ENCODE measurements at places on chromosomes 11 and 22.

- DNase-seq, result no peak
These were observed 2.0 kb upstream of the KRTAP5-10 start for GRCh38 chr11:71563406-71563805.

- no peak for DNase-seq
These were observed 181.8 kb downstream of the UVRAG start for GRCh38 chr11:75996523-75997442.

DNA sequence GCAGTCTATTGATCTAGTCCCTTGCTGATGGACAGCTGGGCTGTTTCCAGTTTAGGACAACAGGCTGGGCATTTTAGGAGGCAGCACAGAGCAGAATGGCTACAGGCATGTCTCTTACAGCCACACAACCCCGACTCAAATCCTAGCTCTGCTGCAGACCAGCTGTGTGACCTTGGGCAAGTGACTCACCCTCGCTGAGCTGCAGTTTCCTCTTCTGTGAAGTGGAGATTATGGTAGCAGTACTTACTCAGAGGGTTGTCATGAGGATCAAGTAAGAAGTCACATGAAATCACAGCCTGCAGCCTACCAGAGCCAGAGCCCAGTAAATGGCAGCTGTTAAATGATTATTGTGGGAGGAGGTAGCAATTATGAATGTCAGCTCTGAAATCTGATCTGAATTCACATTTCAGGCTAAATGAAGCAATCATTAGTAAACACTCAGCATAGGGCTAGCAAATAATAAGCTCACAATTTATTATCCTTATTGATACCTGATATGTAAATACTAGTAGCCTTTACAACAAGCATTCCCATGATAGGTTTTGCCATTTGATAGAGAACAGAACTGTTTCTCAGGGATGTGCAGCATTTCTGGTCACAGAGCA is 58.9 kb downstream of the MYEOV start:
- peak; percentile 27 for DNase-seq

DNA sequence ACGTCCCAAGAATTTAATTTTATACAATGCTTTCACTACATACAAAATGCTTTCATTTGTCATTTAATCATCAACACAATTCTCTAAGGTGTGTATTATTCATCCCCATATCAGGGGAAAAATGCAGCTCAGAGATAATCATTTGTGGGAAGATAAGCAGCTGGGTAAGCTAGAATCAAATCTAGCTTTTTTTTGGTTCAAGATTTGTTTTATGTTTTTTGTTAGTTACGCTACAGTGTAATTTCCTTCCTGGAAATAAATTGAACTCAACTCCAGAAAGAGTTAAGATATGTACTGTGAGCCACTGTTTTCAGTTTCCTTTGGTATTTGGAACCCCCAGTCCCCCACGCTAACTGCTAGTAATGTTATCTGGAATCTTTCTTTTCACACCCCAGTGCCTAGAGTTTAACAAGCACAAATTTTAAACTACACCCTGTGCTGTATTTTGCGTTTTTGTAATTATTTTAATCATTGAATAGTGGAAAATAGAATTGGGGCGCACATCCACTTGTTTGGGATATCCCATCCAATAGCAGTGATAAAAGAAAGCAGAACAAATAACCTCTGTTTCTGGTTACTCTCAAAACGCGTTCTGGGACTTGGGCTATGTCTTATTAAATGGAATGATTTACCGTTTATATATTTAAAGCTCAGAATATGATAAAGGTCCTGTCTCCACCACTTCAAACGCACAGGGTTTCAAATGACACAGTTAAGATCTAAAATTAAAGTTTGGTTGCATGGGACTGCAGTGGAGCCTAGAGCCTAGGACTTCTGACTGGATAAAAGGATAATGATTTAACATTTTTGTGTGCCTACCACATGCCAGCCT is 2.1 kb upstream of the HSPA8 start:
- no peak for DNase-seq

GRCh38 chr22:28237783-28238182 is 318.7 kb upstream of the PITPNB start:
- DNase-seq, result no peak

- no peak for DNase-seq
These were observed 39.7 kb downstream of the RTL6 start for GRCh38 chr22:44458044-44459020.

DNA sequence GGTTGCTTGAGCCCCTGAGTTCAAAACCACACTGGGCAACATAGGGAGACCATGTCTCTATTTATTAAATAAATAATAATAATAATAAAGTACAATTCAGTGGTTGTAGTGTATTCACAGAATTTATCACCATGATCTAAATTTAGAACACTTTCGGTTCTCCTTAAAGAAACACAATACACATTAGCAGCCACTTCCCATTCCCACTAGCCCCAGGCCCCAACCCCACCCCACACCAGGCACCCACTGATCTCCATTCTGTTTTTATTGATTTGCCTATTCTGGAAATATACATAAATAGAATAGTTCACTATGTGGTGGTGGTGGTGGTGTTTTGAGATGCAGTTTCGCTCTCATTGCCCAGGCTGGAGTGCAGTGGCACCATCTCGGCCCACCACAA is 45.7 kb downstream of the BCL2L13 start:
- no peak for DNase-seq

GRCh38 chr11:78564490-78565467 is 9.9 kb downstream of the NARS2 start:
- DNase-seq, result no peak

DNA sequence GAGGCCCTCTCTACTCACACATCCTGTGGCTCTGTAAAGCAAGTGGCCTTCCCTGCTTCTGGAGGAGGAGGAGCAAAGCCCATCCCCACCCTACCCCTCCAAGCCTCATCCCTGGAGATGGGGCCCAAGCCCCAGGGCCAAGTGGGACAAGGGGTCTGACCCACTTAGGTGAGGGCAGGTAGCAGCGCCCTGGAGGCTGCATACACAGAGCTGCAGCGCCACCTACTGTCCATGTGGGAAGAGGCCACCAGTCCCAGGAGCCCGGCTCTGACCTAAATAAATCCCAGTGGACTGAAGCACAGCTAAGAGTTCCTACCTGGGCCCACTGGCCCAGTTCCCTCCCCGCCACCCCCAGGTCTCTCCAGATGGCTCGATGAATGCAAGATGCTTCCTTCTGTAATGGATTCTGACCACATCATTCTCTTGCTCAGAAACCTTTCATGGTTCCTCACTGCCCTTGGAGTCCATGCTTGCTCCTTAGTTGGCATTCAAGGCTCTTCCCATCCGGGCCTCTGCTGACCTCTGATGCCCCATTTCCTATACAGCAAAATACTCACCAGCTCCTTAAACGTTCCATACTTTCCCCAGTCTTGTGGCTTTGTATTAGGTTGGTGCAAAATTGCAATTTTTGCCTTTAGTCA is 62.1 kb downstream of the THAP12 start:
- peak; percentile 74 for DNase-seq

GRCh38 chr22:43823353-43823908 is 11.3 kb upstream of the EFCAB6 start:
- DNase-seq, result no peak

DNA sequence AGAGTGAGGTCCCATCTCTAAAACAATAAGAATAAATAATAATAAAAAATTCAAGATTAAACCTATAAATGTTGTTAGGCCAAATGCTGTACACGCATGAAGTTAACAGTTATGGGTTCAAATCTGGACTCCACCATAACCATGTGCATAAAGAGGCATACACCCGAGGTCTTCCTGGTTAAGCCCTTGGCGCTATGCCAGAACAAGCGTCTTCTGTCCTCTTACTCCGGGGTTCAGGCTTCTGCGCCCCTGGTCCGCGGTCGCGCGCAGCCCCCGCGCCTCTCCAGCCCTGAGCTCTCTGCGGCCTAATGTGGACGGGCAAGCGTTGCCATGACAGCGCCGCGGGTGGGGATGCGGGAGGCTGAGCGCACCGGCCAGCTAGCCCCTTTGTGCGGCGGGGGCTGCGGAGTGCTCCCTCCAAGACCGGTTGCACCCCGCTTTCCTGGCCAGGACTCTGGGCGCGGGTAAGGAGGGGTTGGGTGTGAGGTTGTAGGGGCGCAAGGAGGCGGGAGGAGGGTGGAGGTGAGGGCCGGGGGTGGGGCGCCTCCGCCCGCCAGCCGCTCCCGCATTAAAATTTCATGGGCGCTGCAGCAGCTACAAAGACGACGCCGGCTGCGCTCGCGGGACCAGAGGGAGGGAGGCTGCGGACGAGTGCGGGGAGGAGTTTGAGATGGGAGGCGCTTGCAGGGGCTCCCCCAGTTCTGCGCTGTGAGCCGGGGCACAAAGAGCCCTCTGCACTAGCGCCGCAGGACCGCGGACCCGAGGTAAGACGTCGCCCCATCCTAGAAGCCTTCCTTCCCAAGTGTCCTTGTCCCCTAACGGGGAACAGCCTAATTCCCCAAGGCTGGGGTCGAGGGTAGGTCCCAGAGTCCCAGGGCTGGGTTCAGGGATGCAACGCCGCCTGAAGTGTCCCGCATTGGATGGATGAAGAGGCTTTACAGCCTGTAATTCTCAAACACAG is at the start of gene MIAT:
TSS of gene MIAT (plus strand) at position 698 of the 961 bp plus-strand sequence.
- DNase-seq, result peak; percentile 60

DNA sequence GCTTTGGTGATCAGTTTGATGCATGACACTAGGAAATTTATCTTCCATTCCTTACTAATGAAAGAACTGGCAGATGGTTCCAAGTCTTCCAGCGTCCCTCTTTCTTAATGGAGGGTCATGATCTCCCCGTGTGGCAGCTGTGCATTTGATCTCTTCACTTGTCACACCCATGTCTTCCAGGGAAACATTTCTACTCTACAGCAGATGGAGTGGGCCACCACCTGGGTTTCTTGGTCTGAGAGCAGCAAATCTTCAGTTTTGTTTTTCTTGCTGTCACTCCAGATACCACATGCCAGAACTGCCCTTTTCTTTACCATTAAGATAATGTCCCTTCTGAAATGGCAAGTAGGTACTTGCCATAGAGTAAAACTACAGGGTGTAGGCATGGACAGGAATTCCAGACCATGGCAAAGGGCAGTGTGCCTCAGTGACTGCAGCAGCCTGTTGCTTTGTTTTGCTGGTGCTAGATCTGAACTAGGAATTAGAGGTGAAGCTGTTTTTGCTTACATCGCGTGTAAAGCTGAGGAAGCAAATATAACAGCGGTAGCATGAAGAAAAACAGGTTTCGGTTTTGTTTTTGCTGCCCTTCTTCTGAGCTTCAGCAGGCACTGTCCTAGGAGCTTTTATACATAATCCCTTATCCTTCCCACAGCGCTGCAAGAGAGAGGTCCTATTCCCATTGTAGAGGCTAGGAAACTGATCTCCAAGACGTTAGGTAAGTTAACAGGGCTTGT is 20.7 kb upstream of the C11orf96 start:
- DNase-seq, result no peak

DNA sequence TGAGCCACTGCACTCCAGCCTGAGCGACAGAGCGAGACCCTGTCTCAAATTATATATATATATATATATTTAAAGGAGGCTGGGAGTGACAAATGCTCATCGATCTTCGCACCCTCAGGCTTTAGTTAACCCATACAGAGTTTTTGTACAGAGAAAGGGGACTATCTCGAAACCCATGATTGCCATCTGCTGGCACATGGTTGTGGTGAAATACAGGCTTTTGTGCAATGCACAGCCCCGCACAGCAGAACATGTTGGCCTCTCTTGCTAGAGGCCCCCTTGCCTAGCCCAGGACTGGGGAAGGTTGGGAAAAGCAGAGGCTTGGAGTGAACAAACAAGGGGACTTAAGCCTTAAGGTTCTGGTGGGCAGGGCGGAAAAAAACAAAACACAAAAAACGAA is 3.6 kb downstream of the MYBPC3 start:
- no peak for DNase-seq

- no peak for DNase-seq
These were observed 9.3 kb upstream of the NUP160 start for GRCh38 chr11:47857485-47857884.

GRCh38 chr11:106477776-106478175 is 400.3 kb downstream of the AASDHPPT start:
- DNase-seq, result no peak

- no peak for DNase-seq
These were observed 61.8 kb downstream of the OTOG start for GRCh38 chr11:17608821-17609220.

Data from stimulated activated CD4-positive, alpha-beta T cell treated with anti-CD3 and anti-CD28 coated beads, Interleukin-4, amount 100 ng/mL, for 4 hours (primary cell).